Activated CD4-positive, CD25-positive, alpha-beta regulatory T cell (primary cell): ENCODE measurements at places on chromosomes 5 and 9.

- no peak for DNase-seq
Measured at GRCh38 chr9:132183134-132183533, 21.3 kb downstream of the NTNG2 start.

- DNase-seq, result no peak
Measured at GRCh38 chr5:171841984-171842776, 56.6 kb downstream of the SMIM23 start.

DNA sequence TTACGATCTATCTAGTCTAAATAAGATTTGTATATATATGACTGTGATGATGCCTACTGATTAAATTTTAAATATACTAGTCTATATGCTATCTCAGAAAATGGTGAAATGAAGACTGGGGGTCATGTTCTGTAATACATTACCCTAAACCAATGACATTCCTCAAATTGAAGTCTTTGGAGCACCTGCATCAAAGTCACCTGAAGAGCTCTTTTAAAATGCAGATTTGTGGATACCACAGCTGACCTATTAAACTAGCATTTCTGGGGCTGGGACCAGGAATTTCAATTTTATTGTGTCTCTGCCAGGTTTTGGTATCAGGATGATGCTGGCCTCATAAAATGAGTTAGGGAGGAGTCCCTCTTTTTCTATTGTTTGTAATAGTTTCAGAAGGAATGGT, 631.9 kb upstream of the DMAC1 start:
- DNase-seq, result no peak

GRCh38 chr9:73074176-73074708, 77.4 kb upstream of the ANXA1 start:
- DNase-seq, result no peak

DNA sequence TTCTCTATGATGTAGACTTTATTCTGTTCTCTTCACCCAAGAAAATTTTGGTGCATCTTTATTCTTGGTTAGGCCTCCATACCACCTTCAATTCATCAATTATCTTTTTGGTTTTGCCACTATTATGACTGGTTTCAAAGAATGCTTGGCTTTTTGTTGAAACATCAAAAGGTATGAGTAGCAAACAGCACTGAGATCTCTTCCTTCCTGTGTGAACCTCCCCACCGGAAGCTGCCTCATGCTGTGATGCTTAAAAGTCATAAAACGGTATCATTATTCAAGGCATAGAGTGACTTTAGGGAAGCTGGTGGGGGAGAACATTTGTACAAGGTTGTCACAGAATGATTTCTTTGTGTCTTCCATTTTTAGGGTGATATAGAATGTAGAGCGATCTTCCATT, 70.6 kb downstream of the IQGAP2 start:
- no peak for DNase-seq

DNA sequence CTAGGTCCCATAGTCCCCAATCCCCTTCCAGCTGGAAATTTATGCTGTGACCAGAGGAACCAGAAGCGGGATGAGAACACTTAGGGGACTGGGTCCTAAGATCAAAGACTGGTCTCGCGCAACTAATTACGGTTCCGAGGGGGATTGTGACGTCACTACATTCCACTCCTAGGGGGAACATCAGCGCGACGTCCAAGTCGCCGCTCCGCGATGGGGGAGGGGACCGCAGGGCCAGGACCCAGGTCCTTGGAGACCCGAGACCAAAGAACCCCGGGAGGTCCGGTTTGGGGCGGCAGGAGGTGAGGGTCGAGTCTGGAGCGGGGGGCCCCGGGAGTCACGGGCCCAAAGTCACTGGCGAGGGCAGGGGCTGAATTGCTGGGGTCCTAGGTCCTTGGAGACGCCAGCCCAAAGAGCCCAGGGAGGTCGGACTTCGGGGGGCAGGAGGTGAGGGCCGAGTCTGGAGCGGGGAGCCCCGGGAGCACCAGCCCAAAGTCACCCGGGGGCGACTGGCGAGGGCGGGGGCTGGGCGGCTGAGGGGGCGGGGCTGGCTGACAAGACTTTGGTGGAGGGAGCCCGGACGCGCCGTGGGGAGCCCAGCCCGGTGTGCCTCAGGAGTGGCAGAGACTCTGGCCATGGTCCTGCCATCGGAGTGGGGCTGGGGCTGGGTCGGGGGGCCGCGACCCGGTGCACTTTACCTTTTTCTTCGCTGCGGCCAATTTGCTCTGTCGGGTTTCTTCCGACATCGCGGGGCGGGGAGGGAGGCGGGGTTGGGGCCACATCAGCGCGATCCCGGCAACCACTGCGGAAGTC, at the start of gene GOLGA2:
TSS of gene GOLGA2 (minus strand) at position 810 of the 810 bp plus-strand sequence. CDS start at position 779, 31 bp downstream.
- DNase-seq, result no peak
